ENCODE measurements at places on chromosomes 12 and 14. TPM values are rescaled to one million over a fixed set of nuclear protein-coding genes. Genes with fewer than 3 reads are reported as not detected.

DNA sequence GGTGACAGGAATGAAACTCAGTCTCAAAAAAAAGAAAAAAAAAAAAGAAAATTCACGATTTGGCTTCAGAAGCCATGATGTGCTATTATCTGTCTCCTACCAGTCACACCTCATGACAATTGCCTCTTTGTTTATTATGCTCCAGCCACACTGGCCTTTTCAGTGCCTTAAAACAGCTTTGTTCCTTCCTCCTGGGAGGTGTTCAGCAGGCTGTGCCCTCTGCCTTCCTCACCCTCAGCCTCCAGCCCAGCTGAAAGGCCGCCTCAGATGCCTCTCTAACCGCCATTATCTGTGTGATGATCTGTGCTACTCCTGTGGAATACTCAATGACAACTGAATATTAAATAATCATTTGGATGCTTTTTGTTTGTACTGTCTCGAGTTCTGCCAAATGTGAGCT is 8.6 kb upstream of the ARPC3 start:
- no peak for DNase-seq
- no peak overlapping the region for H3K27ac ChIP-seq
- peaks cover 8% of the 10 kb centered on the region for H3K36me3 ChIP-seq
- no peaks in the 10 kb centered on the region for H3K27me3 ChIP-seq

DNA sequence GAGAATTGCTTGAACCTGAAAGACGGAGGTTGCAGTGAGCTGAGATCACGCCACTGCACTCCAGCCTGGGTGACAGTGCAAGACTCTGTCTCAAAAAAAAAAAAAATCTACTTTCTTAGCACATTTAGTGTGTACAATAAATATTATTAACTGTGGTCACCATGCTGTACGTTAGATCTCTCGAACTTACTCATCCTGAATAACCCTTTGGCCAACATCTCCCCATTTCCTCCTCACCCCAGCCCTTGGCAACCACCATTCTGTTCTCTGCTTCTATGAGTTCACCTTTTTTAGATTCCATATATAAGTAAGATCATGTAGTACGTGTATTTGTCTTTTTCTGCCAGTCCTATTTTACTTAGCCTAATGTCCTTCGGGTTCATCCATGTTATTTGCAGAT is 13.4 kb downstream of the FUT8 start:
- no peak overlapping the region for H3K4me3 ChIP-seq
- H3K36me3 ChIP-seq: no peaks in the 10 kb centered on the region
- no peak overlapping the region for H3K27ac ChIP-seq
- no peaks in the 10 kb centered on the region for H3K27me3 ChIP-seq
- peaks cover 14% of the 10 kb centered on the region for H3K4me1 ChIP-seq

IFI27 gene
- total RNA-seq: 1,022 TPM

- DNase-seq: no peak
- H3K4me3 ChIP-seq: no peak overlapping the region
- H3K27me3 ChIP-seq: no peaks in the 10 kb centered on the region
- no peaks in the 10 kb centered on the region for H3K36me3 ChIP-seq
- peaks cover 5% of the 10 kb centered on the region for H3K4me1 ChIP-seq
These were observed 50.8 kb upstream of the MAX start for GRCh38 chr14:65153101-65153500.

GRCh38 chr12:52522346-52523011 is 2.3 kb upstream of the KRT5 start:
- H3K27me3 ChIP-seq: peaks cover 20% of the 10 kb centered on the region
- no peaks in the 10 kb centered on the region for H3K36me3 ChIP-seq
- H3K4me1 ChIP-seq: no peaks in the 10 kb centered on the region
- H3K27ac ChIP-seq: no peak overlapping the region
- no peak overlapping the region for H3K4me3 ChIP-seq

SLC7A7 gene
- total RNA-seq: 13.3 TPM

- no peak overlapping the region for H3K27ac ChIP-seq
- H3K4me1 ChIP-seq: no peaks in the 10 kb centered on the region
- DNase-seq: no peak
- peaks cover 13% of the 10 kb centered on the region for H3K27me3 ChIP-seq
These were observed 1.4 kb downstream of the RNASE13 start for GRCh38 chr14:21033133-21033698.

DNA sequence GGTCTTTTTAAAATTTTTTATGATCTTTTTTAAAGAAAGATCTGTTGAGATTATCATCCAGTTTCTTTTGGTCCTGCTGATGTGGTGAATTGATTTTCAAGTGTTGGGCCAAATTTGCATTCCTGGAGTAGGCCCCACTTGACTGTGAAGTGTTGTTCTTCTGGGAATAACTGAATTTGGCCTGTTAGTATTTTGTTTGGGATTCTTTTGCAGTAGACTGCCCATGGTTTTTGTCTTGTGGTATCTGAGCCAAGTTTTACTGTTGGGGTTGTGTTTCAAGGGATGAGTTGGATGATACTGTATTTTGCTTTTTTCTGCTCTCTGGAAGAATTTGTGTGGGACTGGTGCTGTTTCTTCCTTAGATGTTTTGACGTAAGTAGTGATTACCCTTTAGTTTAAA is 4.0 kb upstream of the SYCP3 start:
- DNase-seq: no peak
- no peak overlapping the region for H3K27ac ChIP-seq
- H3K4me1 ChIP-seq: no peaks in the 10 kb centered on the region
- H3K36me3 ChIP-seq: peaks cover 10% of the 10 kb centered on the region
- no peak overlapping the region for H3K4me3 ChIP-seq
- H3K27me3 ChIP-seq: no peaks in the 10 kb centered on the region

DNA sequence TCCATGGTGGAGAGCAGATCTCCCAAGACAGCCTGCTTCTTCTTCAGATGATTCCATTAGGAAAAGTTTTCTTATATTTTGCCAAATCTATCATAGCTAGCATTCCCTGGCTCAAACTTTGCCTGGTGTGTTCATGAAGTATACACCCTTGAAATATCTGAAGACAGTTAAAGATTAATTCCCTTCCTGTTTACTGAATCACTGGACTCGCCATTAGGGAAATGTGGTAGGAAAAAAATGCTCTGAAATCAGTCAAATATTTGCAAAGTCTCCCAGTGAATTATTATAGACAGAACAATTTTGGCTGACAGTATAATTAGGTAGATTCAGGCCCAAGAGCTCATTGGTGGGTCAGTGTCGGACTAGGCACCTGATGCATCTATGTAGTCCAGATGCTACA is 86.5 kb downstream of the PDZRN4 start:
- peak; percentile 52 for DNase-seq
- H3K27ac ChIP-seq: no peak overlapping the region
- no peaks in the 10 kb centered on the region for H3K4me1 ChIP-seq
- no peaks in the 10 kb centered on the region for H3K36me3 ChIP-seq
- no peak overlapping the region for H3K4me3 ChIP-seq
- H3K27me3 ChIP-seq: no peaks in the 10 kb centered on the region

NTF3 gene
- total RNA-seq: 8.9 TPM

DNA sequence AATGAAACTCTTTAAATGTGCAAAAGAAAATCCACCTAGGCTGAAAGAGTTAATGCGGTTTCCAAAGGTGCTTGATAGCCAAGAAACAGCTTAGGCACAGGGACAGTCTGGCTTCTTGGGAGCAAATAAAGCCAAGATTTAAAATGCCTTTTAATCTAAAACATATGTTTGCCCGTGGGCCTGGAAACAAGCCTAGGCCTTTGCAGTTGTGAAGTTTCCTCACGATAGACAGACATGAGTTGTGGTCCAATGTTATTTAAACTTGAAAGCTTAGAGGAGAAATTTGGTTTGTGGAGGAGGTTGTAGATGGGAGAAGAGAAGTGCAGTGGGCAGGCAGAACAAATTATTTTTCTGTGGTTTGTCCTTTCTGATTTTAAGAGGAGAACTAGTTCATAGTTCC is 29.8 kb downstream of the PROX2 start:
- no peak overlapping the region for H3K4me3 ChIP-seq
- H3K4me1 ChIP-seq: peaks cover 5% of the 10 kb centered on the region
- peaks cover 5% of the 10 kb centered on the region for H3K36me3 ChIP-seq

CLSTN3 gene
- 26.7 TPM for total RNA-seq

SAMD15 gene
- 2.1 TPM for total RNA-seq

SLCO1B1 gene
- not detected for total RNA-seq

DNA sequence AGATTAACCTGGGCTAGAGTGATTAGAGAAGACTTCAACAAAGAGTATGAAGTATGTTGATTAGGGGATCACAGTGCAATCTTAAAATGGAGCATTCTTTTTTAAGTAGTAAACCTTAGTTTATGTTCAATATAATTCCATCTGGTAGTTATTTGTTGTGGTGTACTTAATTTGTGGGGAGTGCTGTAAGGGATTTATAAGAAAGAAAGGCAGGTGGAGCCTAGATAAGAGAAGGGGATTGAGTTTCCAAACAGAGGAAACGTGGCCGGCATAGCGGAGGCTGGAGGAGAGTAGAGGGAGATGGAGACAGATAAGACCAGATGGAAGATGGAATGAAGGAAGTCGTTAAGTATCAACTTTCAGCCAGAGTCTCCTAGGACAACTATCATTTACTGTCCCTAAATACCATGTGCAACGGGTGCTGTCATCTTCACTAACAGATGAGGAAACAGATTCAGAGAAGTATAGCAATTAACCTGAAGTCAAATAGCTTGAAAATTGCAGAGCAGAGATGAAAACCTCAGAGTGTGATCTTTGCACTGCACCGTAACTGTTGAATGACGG is 38.1 kb downstream of the GOLGA5 start:
- no peak overlapping the region for H3K4me3 ChIP-seq
- H3K4me1 ChIP-seq: no peaks in the 10 kb centered on the region
- H3K36me3 ChIP-seq: peaks cover 57% of the 10 kb centered on the region
- H3K27me3 ChIP-seq: no peaks in the 10 kb centered on the region
- no peak overlapping the region for H3K27ac ChIP-seq

DNA sequence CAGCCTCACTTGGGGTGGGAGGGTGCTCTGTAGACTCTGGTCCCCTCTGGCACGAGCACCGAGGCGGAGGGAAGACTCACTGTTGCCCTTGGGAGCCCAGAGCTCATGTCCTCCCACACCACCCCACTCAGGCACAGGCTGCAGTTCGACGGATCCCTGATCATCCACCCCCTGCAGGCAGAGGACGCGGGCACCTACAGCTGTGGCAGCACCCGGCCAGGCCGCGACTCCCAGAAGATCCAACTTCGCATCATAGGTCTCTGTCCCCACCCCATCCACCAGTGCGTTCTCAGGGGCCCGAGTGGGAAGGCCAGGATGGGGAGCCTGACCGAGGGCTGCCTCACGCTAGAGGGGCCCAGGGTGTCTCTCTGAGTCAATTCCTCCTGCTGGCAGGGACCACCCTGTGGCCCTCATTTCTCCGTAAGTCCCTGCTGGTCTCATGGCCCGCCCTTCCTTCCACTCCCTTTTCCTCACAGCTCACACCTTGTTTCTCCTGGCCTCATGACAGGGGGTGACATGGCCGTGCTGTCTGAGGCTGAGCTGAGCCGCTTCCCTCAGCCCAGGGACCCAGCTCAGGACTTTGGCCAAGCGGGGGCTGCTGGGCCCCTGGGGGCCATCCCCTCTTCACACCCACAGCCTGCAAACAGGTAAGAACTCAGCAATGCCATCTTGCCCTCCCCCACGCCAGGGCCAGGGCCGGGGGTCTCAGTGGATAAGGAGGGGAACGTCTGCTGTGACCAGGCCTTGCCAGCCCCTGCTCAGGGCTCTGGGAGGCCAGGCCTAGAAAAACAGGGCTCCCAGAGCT is 27.0 kb downstream of the PAPLN start:
- no peak overlapping the region for H3K4me3 ChIP-seq
- no peak for DNase-seq

MTRFR gene
- total RNA-seq: 11.1 TPM

SHMT2 gene
- 197 TPM for total RNA-seq

PLCZ1 gene
- not detected for total RNA-seq

AQP2 gene
- total RNA-seq: not detected

- H3K27ac ChIP-seq: no peak overlapping the region
- no peaks in the 10 kb centered on the region for H3K4me1 ChIP-seq
- no peak for DNase-seq
- H3K27me3 ChIP-seq: no peaks in the 10 kb centered on the region
- H3K36me3 ChIP-seq: no peaks in the 10 kb centered on the region
These were observed 25.4 kb downstream of the CCDC62 start for GRCh38 chr12:122799641-122800243.

GRCh38 chr12:114404083-114404925 is 1.6 kb downstream of the TBX5 start:
- H3K36me3 ChIP-seq: no peaks in the 10 kb centered on the region
- no peaks in the 10 kb centered on the region for H3K4me1 ChIP-seq
- no peak overlapping the region for H3K4me3 ChIP-seq
- H3K27me3 ChIP-seq: peaks cover 93% of the 10 kb centered on the region
- no peak overlapping the region for H3K27ac ChIP-seq
- no peak for DNase-seq

B3GNT4 gene
- total RNA-seq: 0.54 TPM

BBS10 gene
- 9.9 TPM for total RNA-seq

TAS2R14 gene
- total RNA-seq: 1.7 TPM

PMEL gene
- 3.9 TPM for total RNA-seq

GRCh38 chr12:592024-592505 is 71.2 kb downstream of the NINJ2 start:
- H3K36me3 ChIP-seq: no peaks in the 10 kb centered on the region
- no peak overlapping the region for H3K4me3 ChIP-seq
- H3K27me3 ChIP-seq: peaks cover 6% of the 10 kb centered on the region
- H3K4me1 ChIP-seq: no peaks in the 10 kb centered on the region

KERA gene
- not detected for total RNA-seq

GPX2 gene
- total RNA-seq: not detected

GRCh38 chr14:89479802-89480201 is 62.8 kb upstream of the FOXN3 start:
- no peaks in the 10 kb centered on the region for H3K4me1 ChIP-seq
- H3K27me3 ChIP-seq: no peaks in the 10 kb centered on the region
- H3K27ac ChIP-seq: no peak overlapping the region
- H3K36me3 ChIP-seq: peaks cover 3% of the 10 kb centered on the region
- peak; percentile 34 for DNase-seq

ENDOU gene
- not detected for total RNA-seq

- H3K27ac ChIP-seq: no peak overlapping the region
- H3K36me3 ChIP-seq: peaks cover 9% of the 10 kb centered on the region
- peaks cover 16% of the 10 kb centered on the region for H3K4me1 ChIP-seq
- H3K4me3 ChIP-seq: no peak overlapping the region
- DNase-seq: peak; percentile 10
These were observed 18.8 kb downstream of the NCKAP5L start for GRCh38 chr12:49809381-49809905.

PLXNC1 gene
- total RNA-seq: 6.9 TPM

GRCh38 chr12:93572712-93573551 is 457 bp downstream of the SOCS2 start:
- H3K27me3 ChIP-seq: no peaks in the 10 kb centered on the region
- H3K4me1 ChIP-seq: peaks cover 13% of the 10 kb centered on the region
- no peaks in the 10 kb centered on the region for H3K36me3 ChIP-seq
- peak overlapping the region; percentile 83 for H3K4me3 ChIP-seq

All from astrocyte (in vitro differentiated cells and primary cell).